ENCODE measurements at places on chromosomes 6 and 20. TPM values are rescaled to one million over a fixed set of nuclear protein-coding genes. Genes with fewer than 3 reads are reported as not detected.

DNA sequence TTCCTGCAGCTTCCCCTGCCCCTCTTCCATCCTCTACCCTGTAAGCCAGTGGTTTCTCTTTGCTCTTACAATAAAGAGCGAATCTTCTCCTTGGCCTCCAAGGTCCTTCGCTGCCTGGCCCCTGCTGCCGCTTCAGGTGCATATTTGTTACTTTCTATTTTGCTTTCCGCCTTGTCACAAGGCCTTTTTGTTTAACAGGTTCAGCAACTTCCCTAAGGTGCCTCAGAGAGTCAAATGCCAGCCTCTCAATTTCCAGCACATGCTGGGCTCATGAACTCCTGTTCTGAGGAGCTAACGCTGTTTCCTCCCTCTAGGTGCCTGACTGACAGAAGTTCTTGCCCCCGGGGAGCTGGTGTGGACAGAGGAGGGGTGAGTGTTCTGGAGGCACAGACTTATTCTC is 42.4 kb upstream of the EPB41L1 start:
- no peak for DNase-seq
- H3K27me3 ChIP-seq = no peaks in the 10 kb centered on the region
- H3K4me3 ChIP-seq = no peak overlapping the region
- peak overlapping the region; percentile 90 for H3K27ac ChIP-seq

DNA sequence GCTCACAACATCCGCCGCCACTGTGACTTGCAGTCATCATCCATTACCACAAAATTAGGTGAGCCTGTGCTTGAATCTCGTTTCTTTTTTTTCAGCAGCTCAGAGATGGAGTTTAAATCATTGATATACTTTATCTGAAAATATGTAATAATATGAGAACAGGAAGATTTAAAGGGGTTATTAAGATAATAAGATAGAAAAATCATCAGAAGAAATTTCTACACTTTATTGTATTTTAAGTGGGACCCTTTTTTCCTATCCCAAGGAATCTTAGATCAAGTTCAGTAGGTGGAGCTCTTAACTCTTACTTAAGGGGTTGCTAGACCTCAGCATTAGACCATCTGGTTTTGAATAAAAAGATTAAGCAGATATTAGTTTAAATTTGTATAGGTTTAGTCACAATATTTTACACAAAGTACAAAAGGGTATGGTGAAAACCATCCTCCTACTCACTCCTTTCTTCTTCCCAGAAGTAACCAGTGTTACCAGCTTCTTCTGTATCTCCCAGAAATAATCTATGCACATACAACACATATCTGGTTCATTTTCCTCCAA is 9.4 kb upstream of the NCOA7 start:
- H3K36me3 ChIP-seq = no peaks in the 10 kb centered on the region
- peak overlapping the region; percentile 75 for H3K4me3 ChIP-seq
- no peaks in the 10 kb centered on the region for H3K4me1 ChIP-seq
- peak overlapping the region; percentile 93 for H3K27ac ChIP-seq

DNA sequence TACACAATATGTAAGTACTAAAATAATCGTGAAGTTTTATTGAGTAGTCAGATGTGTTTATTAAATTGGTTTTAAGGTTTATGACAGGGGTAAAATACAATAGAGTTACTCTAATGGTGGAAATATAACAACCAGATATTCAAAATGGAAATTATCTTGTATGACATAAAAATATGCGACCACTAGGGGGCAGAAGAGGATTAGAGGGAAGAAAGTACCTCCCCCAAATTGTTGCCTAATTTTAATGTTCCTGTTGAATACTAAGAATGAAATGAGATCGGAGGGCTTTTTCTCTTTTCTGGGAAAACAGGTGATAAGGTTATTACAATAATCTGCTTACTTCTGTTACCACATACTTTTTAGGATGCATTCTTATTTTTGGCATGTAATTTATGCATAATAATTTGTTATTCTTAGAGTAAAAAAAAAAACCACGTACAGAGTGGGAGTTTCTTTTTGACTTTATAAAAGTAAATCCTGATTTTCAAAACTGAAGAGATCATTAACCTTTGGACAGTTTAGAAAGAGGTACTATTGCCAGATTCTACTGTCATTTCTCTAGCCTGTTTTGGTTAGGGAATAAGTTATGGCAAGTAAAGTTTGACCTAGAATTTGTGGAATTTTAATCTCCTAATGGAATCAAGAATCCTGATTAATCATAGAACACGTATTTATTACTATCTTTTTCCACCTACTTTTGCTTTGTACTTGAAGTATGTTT is 159.2 kb downstream of the CD109 start:
- peak overlapping the region; percentile 58 for H3K27ac ChIP-seq
- H3K4me3 ChIP-seq = peak overlapping the region; percentile 43
- H3K36me3 ChIP-seq = no peaks in the 10 kb centered on the region
- no peaks in the 10 kb centered on the region for H3K27me3 ChIP-seq
- no peak for DNase-seq

DNA sequence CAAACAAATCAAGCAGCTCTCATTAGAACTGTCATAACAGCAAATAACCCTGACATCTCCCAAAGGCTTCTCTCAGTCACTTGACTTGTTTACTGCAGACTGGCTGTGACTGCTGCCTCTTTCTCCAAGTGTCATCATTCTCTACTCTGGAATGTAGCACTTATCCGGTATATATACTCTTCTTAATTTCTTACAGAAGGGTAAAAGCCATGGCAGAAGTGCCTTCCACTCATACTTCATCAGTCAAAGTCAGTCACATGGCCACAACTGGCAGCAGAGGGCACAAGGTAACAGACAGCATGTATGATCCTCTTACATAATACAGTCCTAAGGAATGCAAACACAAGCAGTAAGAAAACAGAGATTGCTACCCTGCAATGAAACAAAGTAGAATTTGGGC is 9.3 kb downstream of the NAPB start:
- no peaks in the 10 kb centered on the region for H3K4me1 ChIP-seq
- no peaks in the 10 kb centered on the region for H3K27me3 ChIP-seq
- no peaks in the 10 kb centered on the region for H3K36me3 ChIP-seq
- no peak for DNase-seq

GRCh38 chr6:170148709-170149470 is 142.0 kb downstream of the DLL1 start:
- H3K4me1 ChIP-seq = peaks cover 6% of the 10 kb centered on the region
- DNase-seq = no peak
- H3K27me3 ChIP-seq = no peaks in the 10 kb centered on the region

GRCh38 chr6:159238920-159239558 is 69.8 kb downstream of the FNDC1 start:
- DNase-seq = no peak
- H3K4me3 ChIP-seq = no peak overlapping the region
- H3K27me3 ChIP-seq = peaks cover 5% of the 10 kb centered on the region
- H3K27ac ChIP-seq = no peak overlapping the region
- no peaks in the 10 kb centered on the region for H3K36me3 ChIP-seq

DNA sequence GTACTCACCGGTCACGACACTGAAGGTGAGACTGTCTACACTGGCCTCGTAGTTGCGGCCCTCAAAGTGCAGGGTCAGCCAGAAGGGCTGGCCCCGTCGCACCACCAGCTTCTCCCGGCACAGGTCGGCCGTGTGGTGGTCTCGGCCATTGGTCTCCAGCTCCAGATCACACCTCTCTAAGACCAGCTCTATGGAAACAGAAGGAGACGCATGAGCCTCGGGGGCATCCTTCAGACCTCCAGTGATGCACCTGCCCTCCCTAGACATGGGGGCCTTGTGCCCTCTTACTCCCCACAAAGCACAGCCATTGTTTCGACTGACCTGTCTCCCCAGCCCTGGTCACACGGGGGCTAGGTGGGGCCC is 3.7 kb downstream of the TGM2 start:
- no peaks in the 10 kb centered on the region for H3K27me3 ChIP-seq
- no peak for DNase-seq
- peaks cover 6% of the 10 kb centered on the region for H3K4me1 ChIP-seq
- H3K27ac ChIP-seq = no peak overlapping the region

DNA sequence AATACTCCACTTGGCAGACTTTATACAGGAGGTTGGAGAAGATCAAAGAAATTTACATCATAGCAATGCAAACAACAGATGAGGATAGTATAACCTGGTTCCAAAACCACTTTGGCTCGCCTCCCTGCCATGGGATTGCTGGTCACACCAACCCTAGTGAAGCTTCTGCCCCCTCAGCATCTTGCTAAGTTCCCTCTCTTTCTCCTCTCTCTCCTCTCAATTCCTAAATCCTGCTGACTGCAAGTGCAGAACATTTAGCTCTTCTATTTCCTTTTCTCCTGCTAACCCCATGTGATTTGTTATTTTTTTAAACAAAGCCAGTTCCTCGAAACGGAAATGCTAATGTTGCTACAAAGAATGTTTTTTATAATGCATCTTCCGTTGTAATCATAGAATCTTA is 50.3 kb upstream of the LY86 start:
- no peaks in the 10 kb centered on the region for H3K36me3 ChIP-seq
- H3K27me3 ChIP-seq = no peaks in the 10 kb centered on the region
- DNase-seq = no peak
- H3K4me3 ChIP-seq = no peak overlapping the region

DNA sequence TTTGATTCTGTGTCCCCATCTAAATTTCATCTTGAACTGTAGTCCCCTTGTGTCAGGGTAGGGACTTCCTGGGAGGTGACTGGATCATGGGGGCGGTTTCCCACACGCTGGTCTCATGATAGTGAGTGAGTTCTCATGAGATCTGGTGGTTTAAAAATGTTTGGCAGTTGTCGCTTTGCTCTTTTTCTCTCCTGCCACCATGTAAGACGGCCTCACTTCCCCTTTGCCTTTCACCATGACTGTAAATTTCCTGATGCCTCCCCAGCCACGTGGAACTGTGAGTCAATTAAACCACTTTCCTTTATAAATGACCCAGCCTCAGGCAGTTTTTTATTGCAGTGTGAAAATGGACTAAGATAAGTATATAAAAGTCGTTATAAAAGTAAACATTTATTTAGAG is 80.5 kb upstream of the SGK1 start:
- no peaks in the 10 kb centered on the region for H3K36me3 ChIP-seq
- no peak for DNase-seq
- H3K4me3 ChIP-seq = no peak overlapping the region
- no peaks in the 10 kb centered on the region for H3K27me3 ChIP-seq

DNA sequence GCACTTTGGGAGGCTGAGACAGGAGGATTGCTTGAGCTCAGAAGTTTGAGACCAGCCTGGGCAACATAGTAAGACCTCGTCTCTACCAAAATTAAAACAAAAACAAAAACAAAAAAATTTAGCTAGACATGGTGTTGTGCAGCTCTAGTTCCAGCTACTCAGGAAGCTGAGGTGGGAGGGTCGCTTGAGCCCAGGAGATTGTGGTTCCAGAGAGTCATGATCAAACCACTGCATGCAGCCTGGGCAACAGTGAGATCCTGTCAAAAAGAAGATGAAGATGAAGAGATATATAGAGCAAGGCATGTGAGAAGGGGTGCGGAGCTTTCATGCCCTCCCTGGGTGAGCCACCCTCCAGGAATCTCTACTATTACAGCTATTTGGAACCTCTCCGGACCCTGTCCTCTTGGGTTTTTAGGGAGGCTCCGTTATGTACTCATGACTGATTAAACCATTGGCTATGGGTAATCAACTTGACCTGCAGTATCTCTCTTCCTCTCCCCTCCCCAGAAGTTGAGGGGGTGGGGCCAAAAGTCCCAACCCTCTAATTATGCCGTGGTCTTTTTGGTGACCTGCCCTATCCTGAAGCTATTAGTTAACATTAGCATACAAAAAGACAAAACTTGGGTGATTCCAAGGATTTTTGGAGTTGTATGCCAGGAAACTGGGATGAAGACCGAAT is 9.0 kb downstream of the POLH start:
- H3K4me3 ChIP-seq = no peak overlapping the region
- H3K4me1 ChIP-seq = no peaks in the 10 kb centered on the region
- H3K36me3 ChIP-seq = no peaks in the 10 kb centered on the region
- H3K27ac ChIP-seq = no peak overlapping the region
- no peaks in the 10 kb centered on the region for H3K27me3 ChIP-seq

GRCh38 chr6:163889904-163890514 is 475.5 kb downstream of the QKI start:
- H3K27ac ChIP-seq = no peak overlapping the region
- H3K27me3 ChIP-seq = no peaks in the 10 kb centered on the region
- no peaks in the 10 kb centered on the region for H3K36me3 ChIP-seq
- H3K4me1 ChIP-seq = no peaks in the 10 kb centered on the region

GRCh38 chr6:16400248-16400760 is 161.9 kb downstream of the GMPR start:
- H3K4me1 ChIP-seq = no peaks in the 10 kb centered on the region
- H3K4me3 ChIP-seq = no peak overlapping the region

- H3K36me3 ChIP-seq = no peaks in the 10 kb centered on the region
- H3K4me1 ChIP-seq = no peaks in the 10 kb centered on the region
- no peak for DNase-seq
- H3K4me3 ChIP-seq = no peak overlapping the region
Observed at GRCh38 chr6:35629876-35630378, 58.8 kb downstream of the FKBP5 start.

DNA sequence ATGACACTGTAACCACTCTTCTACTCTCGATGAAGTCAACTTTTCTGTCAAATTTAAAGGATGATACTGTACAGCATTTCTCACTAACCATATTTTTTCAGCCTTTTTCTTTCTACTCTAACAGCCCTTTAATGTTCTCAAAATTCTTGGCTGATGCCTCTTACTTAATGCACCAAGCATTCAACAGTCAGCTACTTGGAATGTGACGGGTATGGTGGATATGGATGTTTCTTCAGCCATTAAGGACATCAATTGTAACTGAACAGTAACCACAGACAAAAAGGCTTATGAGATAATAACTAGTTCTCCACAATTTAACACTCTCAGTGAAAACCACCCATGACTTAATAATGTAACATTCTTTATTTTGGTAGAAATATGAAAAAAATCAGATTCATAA is 467.2 kb upstream of the ZNF337 start:
- no peaks in the 10 kb centered on the region for H3K27me3 ChIP-seq
- no peaks in the 10 kb centered on the region for H3K36me3 ChIP-seq
- no peak overlapping the region for H3K4me3 ChIP-seq
- no peak for DNase-seq
- no peaks in the 10 kb centered on the region for H3K4me1 ChIP-seq
- no peak overlapping the region for H3K27ac ChIP-seq

BTNL2 gene
- not detected for total RNA-seq

RTEL1 gene
- total RNA-seq = 22.3 TPM

GSTA2 gene
- not detected for total RNA-seq

MOG gene
- not detected for total RNA-seq

ISM1 gene
- total RNA-seq = 18.7 TPM

All from breast epithelium (tissue), 4 donors.